NCI-H526 (cell line): ENCODE measurements at places on chromosomes 11 and 22.

GRCh38 chr11:81237139-81237538, 1496.5 kb downstream of the FAM181B start:
- peak; percentile 86 for DNase-seq

GRCh38 chr22:39240831-39241793, 3.7 kb downstream of the PDGFB start:
- DNase-seq, result peak; percentile 51

GRCh38 chr11:3735827-3736226, 61.5 kb downstream of the NUP98 start:
- DNase-seq, result no peak

DNA sequence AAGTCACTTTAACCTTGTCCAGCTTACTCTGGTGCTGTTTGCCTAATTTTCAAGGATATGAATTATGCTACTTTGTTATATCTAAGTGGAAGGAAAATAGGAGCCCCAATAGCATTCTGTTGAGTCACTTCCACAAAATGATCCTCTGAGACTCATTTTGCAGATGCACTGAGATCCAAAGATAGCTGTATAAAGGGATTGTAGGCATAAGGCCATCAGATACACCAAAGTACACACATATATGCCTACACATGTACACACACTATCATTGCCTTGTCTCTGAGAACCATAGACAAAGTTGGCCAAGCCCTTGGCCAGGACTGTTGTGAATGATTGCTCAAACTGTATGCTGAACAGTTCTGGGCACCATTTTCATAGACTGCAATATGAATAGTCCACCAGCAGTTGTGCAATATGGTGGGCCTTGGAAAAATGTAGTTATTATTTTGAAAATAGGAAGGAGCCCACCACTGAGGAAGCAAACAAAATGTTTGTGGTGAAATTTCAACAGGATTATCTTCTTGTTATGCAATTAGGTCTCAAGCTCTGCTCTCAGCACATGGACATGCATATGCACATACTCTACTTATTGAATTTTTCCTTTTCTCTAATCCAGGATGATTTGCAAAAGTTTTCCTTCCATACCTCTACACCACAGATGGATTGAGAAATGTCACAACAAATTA, 186.0 kb upstream of the CTSC start:
- no peak for DNase-seq
